ENCODE measurements at places on chromosomes 3 and 15.

- no peak for DNase-seq
These were observed 34.5 kb downstream of the FANCI start for GRCh38 chr15:89278307-89278706.

GRCh38 chr3:10142707-10143560, 1.4 kb downstream of the VHL start:
- DNase-seq: no peak

DNA sequence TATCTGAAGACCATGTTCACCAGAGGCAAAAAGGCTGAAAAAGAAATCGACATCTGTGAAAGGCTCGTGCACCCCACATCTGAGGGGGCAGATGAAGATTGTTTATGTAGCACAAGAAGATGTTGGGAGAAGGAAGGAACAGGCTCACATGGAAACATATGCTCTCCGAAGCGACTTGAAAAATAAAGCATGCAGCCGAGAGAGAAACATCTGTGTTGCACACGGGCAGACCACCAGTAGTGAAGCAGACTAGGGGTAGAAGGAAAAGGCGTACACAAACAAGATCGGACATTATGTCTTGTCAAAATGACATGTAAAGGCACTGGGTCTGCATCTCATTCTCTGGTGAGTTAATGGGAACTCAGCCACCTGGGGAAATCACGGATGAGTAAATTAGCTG, 356.5 kb downstream of the ZIC4 start:
- DNase-seq: no peak

DNA sequence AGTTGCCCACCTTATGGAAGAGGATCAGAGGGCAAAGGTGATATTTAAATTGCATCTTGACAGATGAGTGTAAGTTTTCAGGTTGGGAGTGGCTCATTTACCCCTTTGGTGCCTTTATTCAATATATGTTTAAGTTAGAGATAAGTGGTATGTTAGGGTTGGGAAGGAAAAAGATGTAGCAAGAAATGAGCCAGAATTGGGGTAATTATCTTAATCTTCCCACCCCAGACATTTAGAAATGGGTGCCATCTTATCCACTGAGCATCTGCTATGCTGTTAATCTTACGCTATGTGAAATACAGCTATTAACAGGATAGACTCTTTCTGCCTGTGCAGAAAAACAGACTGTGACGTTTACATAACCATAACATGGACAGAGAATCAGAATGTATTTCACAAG, 6.3 kb downstream of the CMTM7 start:
- DNase-seq: no peak

GRCh38 chr15:69323893-69324430, 25.2 kb downstream of the PAQR5 start:
- no peak for DNase-seq

GRCh38 chr3:13559764-13560525, 11.0 kb downstream of the FBLN2 start:
- no peak for DNase-seq

- no peak for DNase-seq
These were observed 55.0 kb upstream of the SOX14 start for GRCh38 chr3:137709011-137709601.

GRCh38 chr3:105806359-105806758, 62.5 kb downstream of the CBLB start:
- DNase-seq: no peak

DNA sequence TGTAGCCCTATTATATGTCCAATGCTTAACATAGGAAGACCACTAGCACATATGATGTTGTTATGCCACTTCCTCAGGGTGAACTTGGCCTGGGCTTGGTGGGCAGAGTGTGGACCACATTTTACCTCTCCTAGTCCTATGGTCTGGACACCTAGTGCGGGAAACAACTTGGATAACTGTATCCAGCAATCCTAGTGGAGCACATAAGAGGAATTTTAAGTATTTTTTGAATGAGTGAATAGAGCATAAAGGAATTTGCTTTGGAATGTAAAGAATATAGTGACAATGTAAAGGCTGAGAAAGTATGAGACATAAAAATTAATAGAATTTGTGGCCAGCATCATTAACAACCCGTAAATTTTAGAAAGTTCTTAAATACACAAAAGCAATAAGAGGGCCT, 528.9 kb downstream of the IGSF11 start:
- no peak for DNase-seq

All from stimulated activated CD4-positive, alpha-beta T cell treated with anti-CD3 and anti-CD28 coated beads, Interleukin-1b, Interleukin-23, amount 100 ng/mL, for 1 hour (primary cell).